Skeletal muscle cell (primary cell): ENCODE measurements at places on chromosomes 11 and 22.

DNA sequence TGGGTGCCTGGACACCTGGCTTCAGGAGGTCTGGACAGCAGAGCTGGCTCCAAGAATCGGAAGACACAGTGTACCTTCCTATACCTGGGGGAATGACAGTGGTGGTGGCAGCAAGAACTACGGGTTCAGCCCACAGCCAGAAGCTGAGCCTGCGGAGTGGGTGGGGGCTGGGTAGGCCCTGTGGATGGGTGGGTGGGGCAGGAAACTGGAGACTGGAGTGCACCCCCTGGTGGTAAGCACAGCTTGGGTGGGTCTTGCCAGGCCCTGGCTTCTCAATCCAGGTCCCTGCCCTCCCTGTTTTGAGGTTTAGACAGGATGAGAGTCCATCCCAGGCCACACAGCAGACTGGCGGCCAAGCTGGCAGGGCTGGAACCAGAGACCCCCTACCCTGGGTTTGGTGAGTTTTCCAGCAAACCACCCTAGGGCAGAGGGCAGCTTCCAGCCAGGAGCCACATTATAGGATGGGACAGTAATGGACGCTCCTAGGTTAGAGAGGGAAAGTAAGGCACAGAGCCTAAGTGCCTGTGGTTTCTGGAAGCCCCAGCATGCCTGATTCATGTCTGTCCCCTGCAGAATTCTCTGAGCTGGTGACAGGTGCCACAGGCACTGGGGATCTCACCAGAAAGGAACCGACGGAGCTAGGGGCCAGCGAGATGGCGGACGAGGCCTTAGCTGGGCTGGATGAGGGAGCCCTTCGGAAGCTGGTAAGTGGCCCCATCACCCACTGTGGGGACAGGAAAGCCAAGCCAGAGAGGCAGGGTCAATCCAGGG lies 1.7 kb downstream of the SMTN start:
- no peak for DNase-seq

- DNase-seq = no peak
Observed at GRCh38 chr11:1231396-1232020, 8.6 kb downstream of the MUC5B start.

- DNase-seq = no peak
Observed at GRCh38 chr11:11884774-11885481, 43.2 kb downstream of the USP47 start.

GRCh38 chr11:132075447-132075846 lies 705.0 kb downstream of the NTM start:
- no peak for DNase-seq

DNA sequence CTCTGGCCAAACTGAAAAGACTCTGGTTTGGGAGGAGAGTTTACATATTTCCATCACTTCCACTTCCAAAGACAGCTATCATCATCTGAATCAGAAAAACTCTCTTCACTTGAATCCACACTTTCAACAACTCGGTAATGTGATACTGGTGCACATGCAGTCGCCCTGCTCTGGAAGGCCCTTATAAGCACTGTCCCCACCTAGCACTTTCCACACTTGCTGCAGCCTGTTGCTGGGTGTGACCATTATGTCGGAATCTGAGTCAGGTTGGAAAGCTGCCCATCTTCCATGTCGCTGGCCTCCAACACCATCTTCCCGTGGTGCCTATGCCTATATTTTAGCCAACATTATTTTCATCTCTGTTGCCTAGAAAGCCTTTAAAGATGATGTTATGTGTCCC lies 1.1 kb upstream of the OR10A5 start:
- DNase-seq = no peak

GRCh38 chr22:41367680-41368542 lies 13.8 kb upstream of the TEF start:
- no peak for DNase-seq

DNA sequence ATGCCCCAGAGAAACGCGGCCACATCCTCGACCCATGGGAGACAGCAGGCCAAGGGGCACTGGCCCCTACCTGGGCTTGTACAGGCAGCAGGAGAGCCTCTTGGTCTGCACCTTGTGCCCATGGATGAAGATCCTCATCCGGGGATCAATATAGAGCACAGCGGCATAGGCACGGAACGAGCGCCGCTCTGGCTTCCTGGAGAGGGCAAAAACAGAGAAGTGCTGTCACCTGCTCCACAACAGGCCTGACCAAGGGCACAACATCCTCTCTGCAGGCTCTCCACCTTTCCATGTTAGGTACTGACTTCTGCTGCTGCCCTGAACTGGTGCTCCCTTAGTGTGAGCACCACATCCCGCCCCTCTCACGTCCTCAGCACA lies 27.2 kb downstream of the MORC2 start:
- DNase-seq = no peak

- DNase-seq = no peak
Observed at GRCh38 chr22:49858827-49859226, 5.2 kb downstream of the ZBED4 start.

DNA sequence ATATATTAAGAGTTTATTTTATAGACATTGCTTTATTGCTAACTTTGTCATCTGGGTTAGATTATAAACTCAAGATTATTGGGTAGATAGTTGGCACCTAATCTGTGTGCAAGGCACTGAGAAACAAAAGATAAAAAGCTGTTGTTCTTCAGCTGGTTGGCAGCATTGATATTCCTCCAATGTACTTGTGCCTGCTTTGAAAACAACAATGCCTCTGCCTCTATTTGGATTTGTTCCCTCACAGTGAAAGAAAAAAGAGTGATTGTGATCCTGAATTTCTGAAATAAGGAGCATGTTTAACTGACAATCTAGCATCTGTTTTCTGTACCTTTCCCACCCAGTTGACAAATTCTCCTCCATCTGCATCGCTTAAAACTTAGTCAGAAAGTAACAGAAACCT lies 98.3 kb downstream of the TYR start:
- no peak for DNase-seq

- no peak for DNase-seq
Observed at GRCh38 chr11:57308426-57309060, 16.2 kb downstream of the TNKS1BP1 start.

DNA sequence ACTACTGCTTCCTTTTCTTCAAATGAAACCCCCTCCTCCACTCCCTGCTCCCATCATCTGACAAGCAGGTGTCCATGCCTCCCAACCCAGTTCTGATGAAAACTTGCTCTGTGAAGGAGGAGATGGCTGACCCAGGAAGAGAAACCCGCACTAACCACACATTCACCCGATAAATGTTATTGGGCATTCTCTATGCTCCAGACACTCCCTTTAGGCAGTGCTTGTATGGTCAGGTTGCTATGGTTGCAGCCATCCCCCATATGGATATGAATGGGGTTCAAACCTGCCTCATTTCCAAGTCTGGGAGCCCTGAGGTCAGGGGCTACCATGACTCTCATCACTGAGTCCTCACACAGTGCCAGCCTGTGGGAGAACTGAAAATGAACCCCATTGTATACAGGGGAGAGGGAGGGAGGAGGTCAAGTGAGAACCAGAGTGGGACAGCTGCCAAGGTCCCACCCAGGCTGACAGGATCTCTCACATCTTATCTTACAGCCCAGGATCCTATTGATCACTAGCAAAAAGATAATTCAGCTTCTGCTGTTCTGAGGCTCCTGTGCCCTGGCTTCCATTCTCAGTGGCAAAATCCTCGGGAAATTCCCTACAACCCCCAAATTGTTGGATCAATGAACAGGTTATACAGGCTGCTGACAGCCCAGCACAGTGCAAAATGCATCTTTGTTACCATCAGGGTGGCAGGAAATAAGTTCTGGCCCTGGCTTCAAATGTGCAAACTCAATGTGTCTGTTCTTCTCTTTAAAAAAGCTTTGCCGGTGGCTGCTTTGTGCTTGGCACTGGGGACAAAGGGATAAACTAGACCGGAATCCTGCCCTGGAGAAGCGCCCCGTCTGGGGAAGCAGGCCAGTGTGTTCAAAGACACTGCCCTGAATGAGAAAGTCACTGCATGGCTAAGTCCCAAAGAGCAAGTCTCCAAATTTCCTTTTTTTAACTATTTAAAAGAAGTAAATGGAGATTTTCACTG lies 22.7 kb upstream of the ACER3 start:
- no peak for DNase-seq

DNA sequence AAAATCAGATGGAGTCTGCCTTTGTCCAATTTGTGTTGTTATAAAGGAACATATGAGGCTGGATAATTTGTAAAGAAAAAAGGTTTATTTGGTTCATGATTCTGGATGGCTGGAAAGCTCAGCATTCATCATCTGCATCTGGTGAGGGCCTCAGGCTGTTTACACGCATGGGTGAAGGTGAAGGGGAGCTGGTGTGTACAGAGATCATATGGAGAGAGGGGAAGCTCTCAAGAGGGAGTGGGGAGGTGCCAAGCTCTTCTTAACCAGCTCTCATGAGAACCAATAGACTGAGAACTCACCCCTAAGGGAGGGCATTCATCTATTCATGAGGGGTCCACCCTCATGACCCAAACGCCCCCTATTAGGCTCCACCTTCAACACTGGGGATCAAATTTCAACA lies 40.0 kb downstream of the NEU3 start:
- DNase-seq = no peak

DNA sequence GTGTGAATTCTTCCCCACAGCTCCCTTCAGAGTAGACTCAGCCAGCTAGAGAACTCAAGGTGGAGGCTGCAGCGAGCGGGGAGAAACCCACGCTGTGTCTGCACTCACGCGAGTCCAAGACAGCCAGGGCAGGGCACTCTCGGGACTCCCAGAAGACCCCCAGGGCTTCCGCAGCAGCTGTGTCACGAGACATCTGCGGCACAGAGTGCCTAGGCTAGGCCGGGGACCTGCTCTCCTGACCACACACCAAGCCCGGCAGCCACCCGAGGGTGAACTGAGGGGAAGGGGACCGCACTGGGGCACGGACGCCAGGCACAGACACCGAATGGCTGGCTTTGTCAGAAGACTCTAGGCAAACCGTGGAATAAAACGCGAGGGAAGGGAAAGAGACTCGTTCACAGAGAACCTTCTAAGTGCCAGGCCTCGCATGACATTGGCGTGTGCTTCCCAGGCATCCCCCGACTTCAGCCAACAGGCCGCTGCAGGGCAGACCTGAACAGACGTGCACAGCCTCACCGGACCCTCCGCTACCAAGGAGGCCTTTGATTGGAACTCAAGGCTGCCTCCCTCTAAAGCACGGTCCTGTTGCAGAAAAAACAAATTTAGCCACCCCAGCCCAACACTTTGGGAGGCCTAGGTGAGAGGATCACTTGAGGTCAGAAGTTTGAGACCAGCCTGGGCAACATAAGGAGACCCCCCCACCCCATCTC lies 18.2 kb upstream of the MOB2 start:
- no peak for DNase-seq

GRCh38 chr11:23780231-23780630 lies 716.6 kb upstream of the LUZP2 start:
- DNase-seq = no peak

DNA sequence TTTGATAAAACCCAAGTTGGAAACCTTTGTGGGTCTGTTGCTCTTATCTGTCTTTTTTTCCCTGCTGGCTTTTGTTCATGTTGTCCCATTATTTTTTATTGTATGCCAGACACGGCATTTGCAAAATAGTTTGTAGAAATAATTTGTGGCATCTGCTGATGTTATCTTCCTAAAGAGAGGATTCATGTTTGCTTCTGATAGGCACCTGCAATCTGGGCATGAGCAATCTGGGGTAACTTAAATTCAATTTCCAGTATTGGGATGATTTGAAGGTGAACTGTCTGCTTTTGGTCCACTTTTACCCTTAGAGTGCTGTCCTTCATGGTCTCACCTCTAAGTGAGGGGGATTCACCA lies 126.9 kb downstream of the CEP164 start:
- DNase-seq = no peak
